ENCODE measurements at places on chromosomes 1 and 21.
A peak's percentile ranks its signal among the peaks of the same experiment; 100 is the strongest.

DNA sequence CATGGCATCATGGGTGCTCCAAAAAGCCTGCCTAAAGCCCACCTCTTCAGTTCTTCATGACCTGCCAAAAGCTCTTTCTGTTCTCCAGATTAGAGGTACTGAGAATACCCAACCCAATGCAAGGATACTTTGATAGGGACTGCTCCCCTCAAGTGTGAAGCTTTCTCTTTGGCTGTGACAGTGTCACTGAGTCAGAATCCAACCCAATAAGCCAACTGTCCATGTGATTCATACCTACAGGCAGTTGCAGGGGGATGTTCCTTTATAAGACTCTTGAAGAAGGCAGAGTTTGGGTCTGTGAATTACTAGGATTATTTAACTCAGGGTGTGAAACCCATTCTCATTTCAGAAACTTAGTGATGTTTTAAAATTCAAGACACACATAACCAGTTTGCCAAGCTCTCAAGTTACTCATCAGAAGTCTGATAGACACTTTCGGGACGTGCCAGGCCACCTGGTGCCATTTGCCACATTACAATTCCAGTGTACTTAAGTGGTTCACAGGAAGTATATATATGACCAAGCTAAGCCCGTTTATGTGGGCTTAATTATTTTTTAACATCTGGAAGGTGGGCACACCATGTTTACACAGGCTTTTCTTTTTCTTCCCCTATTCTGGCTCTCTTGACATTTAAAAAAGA is 265.8 kb downstream of the NFIA start:
- no peak for DNase-seq

GRCh38 chr21:43866659-43867331 is 1.8 kb downstream of the AGPAT3 start:
- DNase-seq: no peak

DNA sequence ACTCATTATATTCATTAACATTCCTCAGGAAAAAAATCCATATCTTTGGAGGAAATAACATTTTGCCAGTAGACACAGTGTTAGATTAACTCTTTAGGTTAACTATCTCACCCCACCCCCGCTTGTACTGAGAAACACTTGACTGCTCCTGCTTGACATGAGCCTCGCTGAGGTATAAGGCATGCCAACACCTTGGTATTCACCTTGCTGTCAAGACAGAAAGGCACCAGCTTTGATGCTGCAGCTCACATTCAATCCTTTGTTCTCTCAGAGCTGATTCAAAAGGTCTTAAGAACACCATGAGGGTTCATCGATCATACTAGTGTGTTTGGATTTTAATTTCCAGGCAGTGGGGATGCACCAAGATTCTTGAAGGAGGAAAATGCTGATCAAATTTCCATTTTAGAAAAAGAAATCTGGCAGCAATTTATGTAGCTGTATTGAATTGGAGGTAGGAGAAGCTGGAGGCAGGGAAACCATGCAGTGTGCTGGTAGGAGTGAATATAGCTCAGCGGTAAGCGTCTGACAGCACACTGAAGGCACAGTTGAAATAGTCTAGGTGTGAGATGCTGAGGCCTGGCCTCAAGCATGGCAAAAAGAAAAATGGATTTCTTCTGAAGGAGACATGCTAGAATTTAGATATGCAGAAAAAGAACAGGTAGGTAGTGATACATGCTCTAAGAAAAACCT is 108.0 kb upstream of the ST6GALNAC5 start:
- DNase-seq: no peak

DNA sequence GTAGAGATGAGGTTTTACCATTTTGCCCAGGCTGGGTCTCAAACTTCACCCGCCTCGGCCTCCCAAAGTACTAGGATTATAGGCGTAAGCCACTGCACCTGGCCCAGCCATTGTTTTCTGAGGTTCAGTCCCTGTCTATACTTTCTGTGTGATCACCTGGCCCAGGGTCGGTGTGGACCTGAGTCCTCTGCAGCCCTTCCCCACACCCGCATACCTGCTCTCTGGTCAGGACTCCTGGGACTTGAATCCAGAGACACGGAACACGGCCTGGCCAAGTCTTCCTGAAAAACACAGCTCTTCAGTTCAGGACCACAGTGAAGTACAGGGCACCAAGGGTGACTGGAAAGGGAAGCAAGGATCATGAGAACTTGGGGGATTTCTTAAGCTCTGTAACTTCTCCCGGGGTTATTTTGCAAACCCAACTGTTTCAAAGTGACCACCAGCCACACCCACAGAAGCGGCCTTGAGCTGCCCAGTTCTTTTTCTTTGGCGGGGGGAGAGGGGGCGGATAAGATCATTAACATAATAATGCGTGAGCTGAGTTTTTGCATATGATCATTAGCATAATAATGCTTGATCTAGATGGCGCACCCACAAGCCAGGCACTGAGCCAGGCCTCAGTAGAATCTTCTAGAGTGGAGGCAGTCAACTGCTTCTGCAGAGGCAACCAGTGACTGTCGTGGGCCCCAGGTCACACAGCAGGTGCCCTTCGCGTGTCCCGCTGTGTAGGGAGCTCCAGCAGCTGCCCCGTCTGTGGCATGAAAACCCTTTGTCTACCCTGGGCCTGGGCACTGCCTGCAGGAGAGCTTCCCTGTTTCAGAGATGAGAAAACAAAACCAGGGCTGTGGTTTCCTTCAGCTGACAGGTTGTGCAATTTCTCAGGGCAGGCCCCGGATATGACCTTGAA is 1.7 kb upstream of the NADK start:
- DNase-seq: peak; percentile 47

- DNase-seq: no peak
These were observed 109.4 kb downstream of the TLR5 start for GRCh38 chr1:223033658-223034057.

- no peak for DNase-seq
These were observed 67.1 kb upstream of the ARHGEF16 start for GRCh38 chr1:3387401-3387800.

- no peak for DNase-seq
These were observed 930 bp downstream of the SLC30A10 start for GRCh38 chr1:219927298-219927955.

GRCh38 chr1:98403963-98404480 is 257.5 kb upstream of the SNX7 start:
- no peak for DNase-seq

DNA sequence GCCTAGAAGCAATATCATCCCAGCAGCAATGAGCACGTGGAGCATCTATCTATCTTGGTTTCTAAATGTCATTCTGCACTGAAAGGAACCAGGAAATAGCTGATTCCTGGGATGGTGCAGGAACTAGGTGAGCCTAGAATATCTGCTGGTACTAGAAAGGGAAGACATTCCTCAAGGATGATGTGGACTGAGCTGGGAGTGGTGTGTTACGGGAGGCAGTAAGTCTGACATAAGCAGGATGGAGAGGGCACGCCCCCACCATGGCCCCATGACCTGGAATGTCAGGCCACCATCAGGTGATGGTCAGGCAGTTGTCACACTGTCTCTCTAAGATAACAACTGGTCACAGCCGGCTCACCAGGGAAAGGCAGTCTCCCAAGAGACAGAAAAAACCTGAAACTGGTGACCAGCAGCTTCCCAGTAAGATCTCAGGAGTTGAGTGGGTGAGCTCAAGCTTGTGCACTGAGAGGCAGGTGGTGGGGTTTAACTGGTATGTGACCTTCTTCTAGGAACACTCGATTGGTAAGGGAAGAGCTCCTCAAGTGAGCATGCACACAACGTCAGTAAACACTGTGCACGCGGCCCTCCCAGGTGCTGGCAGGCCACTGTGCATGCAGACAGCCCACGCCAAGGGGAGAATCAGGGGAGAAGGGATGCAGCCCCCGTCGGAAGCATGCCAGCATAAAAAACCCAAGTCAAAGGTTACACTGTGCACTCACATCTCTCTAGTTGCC is 148.7 kb downstream of the ADSS2 start:
- DNase-seq: no peak

DNA sequence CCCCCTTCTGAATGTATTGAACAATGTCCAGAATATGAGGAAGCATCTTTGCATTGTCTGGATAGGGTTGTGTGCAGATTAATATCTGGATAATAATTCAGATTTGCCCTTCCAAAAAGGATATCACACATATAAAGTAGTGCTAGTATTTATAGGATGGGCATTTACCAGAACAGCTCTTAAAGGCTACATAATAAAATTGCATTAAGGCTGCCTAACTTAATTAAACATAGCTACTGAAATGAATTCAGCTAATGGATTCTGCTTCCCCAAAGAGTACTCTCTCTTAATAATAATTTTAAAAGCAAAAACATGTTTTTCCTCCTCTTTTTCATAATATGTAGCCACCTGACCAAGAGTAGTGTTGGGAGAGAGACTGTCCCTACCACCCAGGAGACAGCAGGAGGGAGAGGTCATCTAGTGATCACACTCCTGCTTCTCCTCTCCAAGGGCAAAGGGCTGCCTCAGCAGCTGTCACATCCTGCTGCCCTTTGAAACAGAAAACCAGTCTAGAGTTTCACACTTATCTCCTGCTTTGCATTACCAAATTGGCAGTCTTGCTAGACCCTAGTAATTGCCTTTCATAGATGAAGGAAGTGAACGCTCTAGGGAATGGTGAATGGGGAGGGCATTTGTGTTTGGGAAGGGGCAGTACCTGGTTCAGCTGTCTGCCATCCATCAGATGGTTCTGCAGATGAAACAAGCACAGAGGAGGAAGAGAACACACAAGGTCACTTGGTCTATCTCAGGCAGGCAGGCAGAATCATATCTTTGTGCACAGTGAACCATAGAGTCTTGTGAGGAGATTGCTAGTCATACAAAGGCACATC is 29.3 kb upstream of the DDAH1 start:
- DNase-seq: no peak

DNA sequence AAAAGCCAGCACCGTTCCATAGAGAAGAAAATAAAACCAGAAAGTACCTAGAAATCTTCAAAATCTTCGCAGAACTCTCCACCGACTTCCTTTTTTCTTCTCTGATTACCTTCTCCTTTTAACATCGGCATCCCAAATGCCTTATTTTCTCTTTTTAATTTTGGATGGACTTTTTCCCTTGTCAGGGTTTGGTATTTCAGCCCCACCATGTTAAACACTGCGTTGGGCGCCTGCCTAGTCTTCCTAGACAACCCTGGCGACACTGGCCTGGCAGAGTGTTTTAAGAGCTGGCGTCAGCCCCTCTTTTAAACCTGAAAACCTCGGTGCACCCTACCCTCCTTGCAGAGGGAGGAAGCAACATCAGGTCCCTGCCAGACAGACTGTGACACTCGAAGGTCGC is 66.0 kb upstream of the EFHD2 start:
- no peak for DNase-seq

DNA sequence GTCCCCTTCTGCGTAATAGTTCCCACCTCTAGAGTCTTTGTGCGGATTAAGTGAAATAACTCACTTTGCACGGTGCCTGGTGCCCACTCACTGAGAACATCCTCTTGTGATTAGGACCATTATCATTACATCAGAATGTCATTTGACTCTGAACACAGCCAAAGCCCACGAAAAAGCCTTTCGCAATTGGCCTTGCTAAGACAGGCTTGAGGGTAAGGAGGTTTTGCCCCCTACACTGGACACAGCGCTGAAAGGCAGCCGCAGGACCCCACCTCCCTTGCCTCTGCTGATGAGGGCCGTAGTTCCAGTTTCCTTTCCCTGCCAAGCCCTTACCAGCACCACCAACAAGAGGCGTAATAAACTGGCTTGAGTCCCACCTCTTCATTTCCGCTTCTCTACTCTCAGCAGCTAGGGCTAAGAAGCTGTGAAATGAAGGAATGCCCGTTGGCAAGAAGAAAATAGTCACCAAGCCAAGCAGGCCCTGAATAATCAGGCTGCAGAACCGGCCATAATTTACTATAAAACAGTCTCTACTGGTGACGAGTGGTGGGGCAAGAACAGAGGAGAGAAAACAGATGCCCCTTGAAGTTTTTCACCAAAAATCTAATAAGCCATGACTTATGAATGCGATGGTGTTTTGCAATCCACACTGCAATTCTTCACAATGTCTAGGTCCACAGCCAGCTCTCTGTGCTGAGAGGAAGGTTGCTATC is 53.1 kb downstream of the SH3GLB1 start:
- no peak for DNase-seq

GRCh38 chr1:36166136-36166535 is 10.2 kb downstream of the MAP7D1 start:
- no peak for DNase-seq

DNA sequence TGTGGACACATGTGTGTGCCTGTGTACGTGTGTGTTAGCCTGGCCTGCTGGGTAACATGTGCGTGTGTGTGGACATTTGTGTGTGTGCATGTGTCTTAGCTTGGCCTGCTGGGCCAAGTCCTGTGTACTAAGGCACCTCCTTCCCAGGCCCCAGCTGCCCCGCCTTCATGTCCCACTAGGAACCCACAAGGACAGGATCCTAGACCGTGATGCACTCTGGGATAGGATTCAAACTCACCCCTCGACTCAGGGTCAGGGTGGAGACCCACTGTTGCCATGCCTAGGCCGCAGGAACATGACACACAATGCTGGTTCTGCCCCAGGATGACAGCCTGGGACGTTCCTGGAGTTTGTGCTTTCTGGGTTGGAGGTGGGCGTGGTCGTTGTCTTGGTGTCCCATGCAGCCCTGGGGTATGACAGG is 89.9 kb upstream of the TMPRSS2 start:
- no peak for DNase-seq

DNA sequence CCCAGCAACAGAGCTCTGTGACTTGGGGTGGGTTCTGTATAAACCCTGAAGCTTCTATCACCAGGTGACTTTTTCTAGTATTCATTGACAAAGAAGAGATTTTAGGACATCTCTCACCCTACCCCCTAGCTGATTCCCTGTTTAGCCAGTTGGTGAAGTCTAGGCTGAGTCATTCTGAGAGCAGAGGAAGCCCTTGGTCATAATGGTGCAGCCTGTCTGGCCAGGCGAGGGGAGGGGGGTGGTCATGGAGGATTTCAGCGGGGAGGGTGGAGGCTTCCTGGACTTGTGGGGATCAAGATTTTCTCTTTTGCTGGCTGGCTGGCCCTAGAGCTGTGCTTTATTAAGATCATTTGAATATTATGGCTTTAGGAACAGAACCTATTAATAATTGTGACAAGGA is 262.6 kb downstream of the CAMTA1 start:
- DNase-seq: no peak

DNA sequence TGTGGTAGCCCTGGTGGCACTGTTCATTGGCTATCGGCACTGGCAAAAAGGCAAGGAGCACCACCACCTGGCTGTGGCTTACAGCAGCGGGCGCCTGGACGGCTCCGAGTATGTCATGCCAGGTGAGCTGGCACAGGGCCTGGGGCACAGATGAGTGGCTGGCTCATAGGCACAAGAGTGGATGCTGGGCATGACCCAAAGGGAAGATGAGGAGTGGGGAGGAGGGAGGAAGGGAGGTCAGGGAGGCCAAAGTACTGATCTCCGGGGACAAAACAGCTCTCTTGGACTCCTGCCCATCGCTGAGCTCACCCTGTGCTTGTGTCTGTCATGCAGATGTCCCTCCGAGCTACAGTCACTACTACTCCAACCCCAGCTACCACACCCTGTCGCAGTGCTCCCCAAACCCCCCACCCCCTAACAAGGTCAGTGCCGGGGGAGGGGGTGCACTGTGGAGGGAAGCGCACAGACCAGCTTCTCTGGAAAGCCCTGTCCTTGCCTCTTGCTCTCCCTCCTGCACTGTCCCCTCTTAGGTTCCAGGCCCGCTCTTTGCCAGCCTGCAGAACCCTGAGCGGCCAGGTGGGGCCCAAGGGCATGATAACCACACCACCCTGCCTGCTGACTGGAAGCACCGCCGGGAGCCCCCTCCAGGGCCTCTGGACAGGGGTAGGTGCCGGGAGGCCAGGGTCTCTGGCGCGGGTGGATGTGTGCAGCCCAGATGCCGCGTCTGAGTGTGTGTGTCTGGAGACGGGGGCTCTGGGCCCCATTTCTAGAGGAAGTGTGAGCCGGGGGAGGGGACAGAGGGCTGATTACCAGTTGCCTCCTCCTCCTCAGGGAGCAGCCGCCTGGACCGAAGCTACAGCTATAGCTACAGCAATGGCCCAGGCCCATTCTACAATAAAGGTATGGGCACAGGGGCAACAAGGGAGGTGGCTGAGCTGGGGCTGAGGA is 7.3 kb upstream of the LRRC71 start:
- DNase-seq: no peak

All from tibial nerve (tissue), 4 donors.